NCI-H524 treated with DMSO at 0.1 percent for 48 hours (cell line): ENCODE measurements at places on chromosomes 4 and X.

GRCh38 chrX:129496625-129497024, 26.7 kb downstream of the SMARCA1 start:
- DNase-seq, result no peak

DNA sequence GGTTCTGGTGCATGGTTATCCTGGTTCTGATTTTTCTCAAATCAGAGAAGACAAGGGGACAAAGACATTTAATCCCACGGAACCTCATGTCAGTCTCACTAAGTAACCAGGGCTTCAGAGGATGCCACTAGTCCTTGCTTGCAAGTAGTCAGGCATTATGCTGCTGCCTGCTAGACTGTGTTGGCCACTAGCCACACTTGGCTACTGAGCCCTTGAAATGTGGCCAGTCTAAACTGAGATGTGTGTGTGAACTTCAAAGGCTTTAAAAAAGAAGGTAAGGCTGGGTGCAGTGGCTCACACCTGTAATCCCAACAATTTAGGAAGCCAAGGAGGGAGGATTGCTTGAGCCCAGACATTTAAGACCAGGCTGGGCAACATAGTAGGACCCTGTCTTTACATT, 48.6 kb upstream of the IGFBP7 start:
- no peak for DNase-seq

DNA sequence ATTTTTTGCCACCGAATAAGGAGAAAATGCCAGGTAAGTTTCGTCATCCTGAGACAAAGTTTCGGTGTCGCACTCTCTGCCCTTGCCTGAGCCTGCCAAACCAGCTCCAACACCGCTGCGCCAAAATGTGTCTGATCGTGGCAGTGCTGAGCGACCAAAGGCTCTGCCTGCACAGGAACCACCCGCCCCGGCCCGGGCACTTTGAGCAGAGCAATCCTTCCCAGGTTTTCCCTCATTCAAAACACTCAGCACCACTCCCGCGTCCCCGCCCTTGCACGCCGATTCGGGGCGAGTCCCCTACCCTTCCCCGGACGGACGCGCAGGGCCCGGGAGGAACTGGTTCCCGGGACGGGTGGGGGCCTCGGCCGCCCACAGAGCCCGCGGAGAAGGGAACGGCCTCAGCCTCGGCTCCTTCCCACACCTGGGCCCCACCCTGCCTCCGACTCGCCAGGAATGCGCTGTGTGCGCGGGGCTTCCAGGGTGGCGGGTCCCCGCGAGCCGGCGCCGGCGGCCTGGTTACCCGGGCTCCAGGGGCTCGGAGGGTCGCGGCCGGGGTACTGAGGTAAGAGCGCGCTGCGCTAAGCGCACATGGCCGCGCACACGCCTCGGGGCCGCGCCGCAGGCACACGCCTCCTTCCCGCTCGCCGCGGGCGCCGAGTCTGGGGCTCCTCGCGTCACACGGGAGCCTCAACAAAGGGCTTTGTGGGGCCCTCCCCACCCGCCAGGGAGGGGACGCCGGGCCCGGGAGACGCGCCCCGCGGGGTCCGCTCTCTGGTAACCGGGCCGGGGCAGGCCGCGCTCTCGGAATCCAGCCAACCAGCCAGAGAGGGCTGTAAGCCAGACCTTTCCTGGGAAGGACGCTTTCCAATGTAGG, at the start of gene C4orf36:
Gene C4orf36 (minus strand): TSS at position 661 of the 874 bp plus-strand sequence. CDS start 902 bp downstream, outside the sequence.
- DNase-seq, result no peak

GRCh38 chrX:50211510-50211909, 6.9 kb downstream of the CCNB3 start:
- no peak for DNase-seq

DNA sequence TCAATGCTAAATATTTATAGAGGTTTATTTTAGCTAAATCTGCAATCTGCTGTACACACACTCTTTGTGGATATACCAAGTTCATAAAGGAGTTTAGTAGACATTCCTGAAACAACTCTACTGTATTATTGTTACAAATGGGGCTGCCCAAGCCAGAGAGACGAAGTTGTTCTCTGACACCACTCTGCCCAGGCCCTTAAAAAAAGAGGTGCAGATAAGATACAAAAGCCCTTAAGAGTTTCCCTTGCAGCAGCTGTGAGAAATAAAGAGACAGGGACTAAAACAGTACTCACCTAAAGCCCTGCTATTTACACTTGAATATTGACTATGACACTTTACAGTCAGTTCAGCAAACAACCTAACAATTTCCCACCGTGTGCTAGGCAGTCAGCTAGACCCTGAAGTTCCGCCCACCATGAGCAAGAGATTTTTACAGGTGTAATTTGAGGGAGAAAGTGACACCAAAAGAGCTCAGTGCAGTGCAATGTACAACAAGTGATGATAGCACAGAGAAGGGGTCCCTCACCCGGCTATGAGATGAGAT, 191.7 kb downstream of the PRDM5 start:
- DNase-seq, result no peak
